ENCODE measurements at places on chromosomes 3 and 15. TPM values are rescaled to one million over a fixed set of nuclear protein-coding genes. Genes with fewer than 3 reads are reported as not detected.
A peak's percentile ranks its signal among the peaks of the same experiment; 100 is the strongest.

DNA sequence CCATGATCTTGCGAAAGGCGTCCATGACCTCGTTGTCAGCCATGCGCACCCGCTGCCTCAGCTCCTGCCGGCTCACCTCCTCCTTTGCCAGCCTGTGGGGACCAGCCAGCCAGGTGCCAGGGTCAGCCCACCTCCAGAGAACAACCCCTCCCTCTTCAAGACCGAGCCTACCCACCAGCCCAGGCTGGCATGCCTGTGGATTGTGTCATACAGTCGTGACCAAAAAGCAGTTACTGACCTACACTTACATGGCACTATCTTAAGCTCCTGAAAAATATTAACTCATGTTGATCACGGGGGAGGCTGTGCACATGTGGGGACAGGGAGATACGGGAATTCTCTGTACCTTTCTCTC, 10.7 kb upstream of the CAMK1 start:
- no peak for DNase-seq
- peak overlapping the region; percentile 9 for H3K27ac ChIP-seq
- H3K4me1 ChIP-seq, result peaks cover 5% of the 10 kb centered on the region
- H3K36me3 ChIP-seq, result peaks cover 40% of the 10 kb centered on the region
- no peaks in the 10 kb centered on the region for H3K27me3 ChIP-seq

The CSPG5 gene
- 2.3 TPM for total RNA-seq

- no peak for DNase-seq
- H3K27me3 ChIP-seq, result no peaks in the 10 kb centered on the region
- H3K4me1 ChIP-seq, result peaks cover 18% of the 10 kb centered on the region
- no peak overlapping the region for H3K27ac ChIP-seq
- no peaks in the 10 kb centered on the region for H3K36me3 ChIP-seq
These were observed 63.1 kb downstream of the PIK3CB start for GRCh38 chr3:138771585-138771984.

DNA sequence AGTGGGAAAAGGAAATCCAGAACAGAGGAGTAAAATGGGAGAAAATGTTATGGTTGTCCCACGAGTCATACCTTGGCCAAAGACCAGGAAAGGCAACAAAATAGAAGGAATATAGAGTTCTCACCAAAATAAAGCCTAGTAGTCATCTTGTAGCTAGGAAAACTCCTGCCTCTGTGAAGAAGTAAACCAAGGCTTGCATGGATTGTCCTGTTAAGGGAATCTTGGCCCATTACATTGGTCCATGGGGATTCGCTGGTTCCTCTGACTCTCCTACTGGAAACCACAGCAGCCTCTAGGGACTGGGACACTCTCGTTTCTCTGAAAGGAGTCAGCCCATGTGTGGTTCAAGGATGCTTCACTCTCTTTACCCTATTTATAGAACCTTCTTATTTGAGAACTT, 62.9 kb upstream of the FNDC3B start:
- H3K27ac ChIP-seq, result no peak overlapping the region
- DNase-seq, result no peak
- no peak overlapping the region for H3K4me3 ChIP-seq
- H3K4me1 ChIP-seq, result no peaks in the 10 kb centered on the region
- H3K27me3 ChIP-seq, result no peaks in the 10 kb centered on the region

DNA sequence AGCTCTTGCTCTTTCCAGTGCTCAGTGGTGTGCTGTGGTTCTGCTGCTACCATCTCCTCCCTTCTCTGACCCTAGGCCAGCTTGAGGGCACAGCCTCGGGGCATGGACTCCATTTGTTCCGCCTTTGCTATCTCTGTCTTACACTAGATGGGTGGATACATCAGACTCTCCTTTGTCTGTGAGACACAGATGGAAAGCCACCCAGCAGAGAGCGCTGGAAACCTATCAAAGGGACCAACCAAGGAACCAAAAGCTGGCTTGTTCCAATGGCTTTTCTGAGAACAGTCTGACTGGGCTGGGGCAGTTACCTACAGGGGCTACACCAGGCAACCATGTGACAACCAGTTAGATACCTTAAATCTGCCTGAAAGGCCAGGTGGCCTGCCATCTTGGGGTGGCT, 63.8 kb downstream of the NPTN start:
- no peak overlapping the region for H3K4me3 ChIP-seq
- H3K27ac ChIP-seq, result no peak overlapping the region
- H3K4me1 ChIP-seq, result peaks cover 38% of the 10 kb centered on the region
- no peak for DNase-seq

GRCh38 chr3:101642441-101642840, 34.5 kb downstream of the ZBTB11 start:
- no peaks in the 10 kb centered on the region for H3K27me3 ChIP-seq
- H3K27ac ChIP-seq, result no peak overlapping the region
- H3K4me3 ChIP-seq, result no peak overlapping the region

Data from sigmoid colon (tissue), 7 donors.